ELF-1 (cell line): ENCODE measurements at places on chromosomes 6 and 20.

- DNase-seq = no peak
Observed at GRCh38 chr6:167305796-167306195, 14.7 kb downstream of the UNC93A start.

DNA sequence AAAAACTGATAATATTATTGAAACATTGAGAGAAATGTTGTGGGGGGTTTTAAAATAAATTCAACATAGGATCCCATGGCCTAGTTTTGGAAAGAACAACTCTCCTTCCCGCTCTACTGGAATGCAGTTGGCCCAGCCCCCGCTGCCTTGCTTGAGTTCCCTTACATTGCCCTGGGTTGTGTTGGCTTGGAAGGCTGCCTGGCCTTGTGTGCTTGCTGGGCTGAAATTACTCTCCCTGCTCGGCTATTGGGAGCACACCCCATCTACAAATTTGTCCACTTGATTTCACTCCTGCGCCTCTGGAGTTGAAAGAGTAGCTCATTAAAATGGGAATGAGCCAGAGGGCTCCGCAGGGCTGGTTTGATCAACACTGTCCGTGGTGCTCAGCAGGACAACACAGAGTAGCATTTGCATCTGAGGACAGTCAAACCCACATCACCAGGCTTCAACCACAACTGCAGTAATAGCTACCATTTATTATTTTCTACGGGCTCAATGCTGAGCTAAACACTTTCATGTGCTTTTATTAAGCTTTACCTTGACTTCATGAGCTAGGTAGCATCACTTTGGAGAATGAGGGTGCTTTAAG is 35.2 kb downstream of the DOK5 start:
- DNase-seq = peak; percentile 79

GRCh38 chr20:25517124-25517523 is 68.2 kb downstream of the NINL start:
- no peak for DNase-seq

GRCh38 chr20:59690976-59691375 is 86.6 kb downstream of the PHACTR3 start:
- no peak for DNase-seq

DNA sequence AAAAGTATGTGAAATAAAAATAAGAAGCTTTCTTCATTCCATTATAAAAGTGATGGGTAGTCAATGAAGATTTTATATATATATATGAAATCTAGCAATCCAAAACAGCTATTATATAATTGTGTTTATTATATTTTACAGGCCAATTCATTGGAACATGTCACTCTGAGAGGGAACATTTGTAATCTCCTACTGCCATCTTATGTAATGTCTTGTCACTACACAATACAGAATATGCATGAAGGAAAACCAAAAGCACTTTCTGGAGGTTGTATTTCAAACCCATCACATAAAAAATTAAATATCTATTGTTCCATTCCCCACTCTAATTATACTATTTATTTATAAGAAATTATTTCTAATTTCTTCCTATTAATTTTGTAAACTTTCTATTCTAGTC is 31.5 kb upstream of the IRAK1BP1 start:
- no peak for DNase-seq

GRCh38 chr6:85473748-85474147 is 23.9 kb downstream of the NT5E start:
- DNase-seq = no peak

DNA sequence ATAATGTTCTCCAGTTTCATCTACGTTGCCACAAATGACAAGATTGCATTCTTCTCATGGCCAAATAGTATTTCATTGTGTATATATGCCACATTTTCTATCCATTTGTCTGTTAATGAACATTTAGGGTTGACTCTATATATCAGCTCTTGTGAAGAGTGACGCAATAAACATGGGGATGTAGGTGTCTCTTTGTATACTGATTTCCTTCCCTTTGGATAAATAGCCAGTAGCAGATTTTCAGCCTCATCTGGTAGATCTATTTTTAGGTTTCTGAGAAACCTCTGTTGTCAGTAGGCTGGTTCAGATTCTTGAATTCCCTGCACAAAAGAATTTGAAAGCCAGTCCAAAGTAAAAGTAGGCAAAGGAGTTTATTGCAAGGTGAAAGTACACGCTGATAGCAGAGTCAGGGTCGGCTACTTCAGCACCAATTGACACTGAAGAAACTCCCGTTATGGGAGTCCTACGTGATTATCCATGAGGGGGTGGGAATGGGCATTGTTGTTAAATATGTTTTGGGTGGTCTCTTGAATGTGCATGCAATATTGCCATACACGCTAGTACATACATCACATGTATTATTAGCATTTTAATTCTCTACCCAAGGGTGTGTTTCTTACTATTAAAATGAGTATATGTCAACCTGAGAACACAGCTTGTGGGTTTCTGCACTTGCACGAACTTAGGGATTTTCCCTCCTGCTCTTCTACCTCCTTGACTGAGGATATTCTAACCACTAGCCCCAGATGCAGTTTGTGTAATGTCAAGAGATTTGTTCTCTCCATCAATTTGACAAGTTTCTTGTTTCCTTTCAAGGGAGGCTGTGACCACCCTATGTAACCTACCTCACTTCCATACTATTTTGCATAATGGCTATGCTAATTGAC is 14.4 kb upstream of the SLC17A2 start:
- no peak for DNase-seq

GRCh38 chr6:37340639-37340943 is 13.2 kb upstream of the RNF8 start:
- no peak for DNase-seq

- DNase-seq = no peak
Observed at GRCh38 chr6:6723361-6723760, 134.8 kb downstream of the LY86 start.

DNA sequence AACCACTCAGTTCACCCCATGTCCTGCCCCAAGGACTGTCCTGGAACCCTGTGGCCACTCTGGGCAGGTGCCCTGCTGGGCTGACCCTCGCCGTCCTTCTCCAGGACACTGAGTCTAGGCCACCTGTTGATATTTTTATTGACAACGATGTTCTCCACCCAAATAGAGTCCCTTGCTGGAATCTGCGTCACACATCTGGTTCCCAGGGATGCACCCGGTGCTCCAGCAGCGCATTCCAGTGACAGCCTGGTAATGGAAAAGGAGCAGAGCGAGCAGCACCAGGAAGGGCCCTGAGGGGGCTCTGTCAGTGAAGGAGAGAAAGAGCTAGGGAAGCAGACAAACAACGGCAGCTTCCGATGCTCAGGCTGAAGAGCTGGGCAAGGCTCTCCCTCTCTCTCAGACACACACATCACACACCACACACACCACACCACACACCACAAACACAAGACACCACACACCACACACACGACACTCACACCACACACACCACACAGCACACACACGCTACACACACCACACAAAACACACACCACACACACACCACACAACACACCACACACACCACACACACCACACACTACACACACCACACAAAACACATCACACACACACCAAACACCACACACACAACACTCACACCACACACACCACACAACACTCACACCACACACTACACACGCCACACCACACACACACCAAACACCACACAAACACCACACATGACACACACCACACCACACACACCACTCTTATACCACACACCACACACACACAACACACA is 117.9 kb upstream of the THBS2 start:
- peak; percentile 88 for DNase-seq

- DNase-seq = peak; percentile 2
Observed at GRCh38 chr6:160831739-160832138, 129.7 kb downstream of the PLG start.

- peak; percentile 50 for DNase-seq
Observed at GRCh38 chr6:35080016-35080680, 61.0 kb downstream of the TCP11 start.

DNA sequence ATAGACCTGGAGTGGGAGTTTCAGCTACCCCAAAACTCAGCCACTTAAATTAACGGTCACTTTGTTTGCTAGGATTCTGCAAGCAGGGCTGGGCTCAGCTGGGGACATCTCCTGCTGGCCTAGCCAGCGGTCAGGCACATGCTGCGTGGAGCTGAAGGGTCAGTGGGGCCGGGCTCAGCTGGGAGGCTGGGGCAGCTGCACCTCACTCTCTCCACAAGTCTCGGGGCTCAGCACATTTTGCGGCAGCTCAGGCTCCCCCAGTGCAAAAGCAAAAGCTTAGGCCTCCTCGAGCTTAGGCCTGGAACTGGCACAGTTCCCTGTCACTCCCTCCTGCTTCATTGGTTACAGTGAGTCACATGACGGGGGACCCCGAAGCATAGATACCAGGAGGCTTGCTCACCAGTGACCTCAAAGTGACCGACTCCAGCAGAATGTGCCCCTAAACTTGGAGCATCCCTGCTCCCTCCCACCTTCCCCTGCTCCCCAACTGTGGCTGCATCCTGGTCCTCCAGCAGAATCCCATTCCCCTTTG is 80.6 kb upstream of the CST7 start:
- DNase-seq = no peak

GRCh38 chr6:154399097-154399496 is 42.5 kb upstream of the IPCEF1 start:
- DNase-seq = no peak

- DNase-seq = peak; percentile 72
Observed at GRCh38 chr6:25889877-25890853, 16.1 kb upstream of the SLC17A3 start.

DNA sequence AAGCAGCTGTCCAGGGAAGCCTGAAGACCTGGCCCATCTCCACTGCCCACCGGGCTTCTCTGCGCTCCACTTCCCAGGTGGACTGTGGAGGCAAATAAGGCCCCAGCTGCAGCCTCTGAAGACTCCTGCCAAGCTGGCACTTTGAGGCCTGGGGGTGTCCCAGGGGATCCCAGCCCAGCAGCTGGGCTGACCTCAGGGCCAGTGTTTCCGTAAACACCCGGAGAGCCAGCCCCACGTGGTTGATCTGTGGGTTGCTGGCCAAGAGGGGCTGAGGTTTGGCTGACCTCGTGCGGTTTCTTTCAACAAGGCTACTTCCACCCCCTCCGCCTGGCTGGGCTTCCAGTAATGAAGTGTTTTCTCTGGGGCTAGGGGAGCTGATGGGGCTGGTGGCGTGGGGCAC is 12.4 kb upstream of the CCN5 start:
- no peak for DNase-seq

DNA sequence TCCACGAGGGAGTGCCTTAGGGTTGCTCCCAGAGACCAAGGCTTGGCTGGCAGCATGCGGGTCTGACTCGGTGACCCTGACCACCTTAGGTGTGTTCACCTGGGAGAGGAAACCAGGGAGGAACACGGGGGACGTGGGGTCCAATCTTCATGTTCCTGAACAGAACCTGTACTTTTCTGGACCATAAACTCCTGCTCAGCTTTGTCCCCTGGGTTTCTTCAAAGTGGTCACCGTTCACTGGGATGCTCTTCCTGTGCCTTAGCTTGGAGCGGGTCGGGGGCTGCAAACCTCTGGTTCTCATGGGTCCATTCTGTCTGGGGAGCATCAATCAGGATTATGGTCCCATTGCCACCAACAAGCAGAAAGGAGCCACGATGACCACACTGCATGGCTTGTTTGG is 333.5 kb downstream of the QKI start:
- DNase-seq = no peak

GRCh38 chr6:33001685-33002084 is 7.7 kb downstream of the HLA-DOA start:
- DNase-seq = no peak

- no peak for DNase-seq
Observed at GRCh38 chr6:170091000-170091638, 199.8 kb downstream of the DLL1 start.

DNA sequence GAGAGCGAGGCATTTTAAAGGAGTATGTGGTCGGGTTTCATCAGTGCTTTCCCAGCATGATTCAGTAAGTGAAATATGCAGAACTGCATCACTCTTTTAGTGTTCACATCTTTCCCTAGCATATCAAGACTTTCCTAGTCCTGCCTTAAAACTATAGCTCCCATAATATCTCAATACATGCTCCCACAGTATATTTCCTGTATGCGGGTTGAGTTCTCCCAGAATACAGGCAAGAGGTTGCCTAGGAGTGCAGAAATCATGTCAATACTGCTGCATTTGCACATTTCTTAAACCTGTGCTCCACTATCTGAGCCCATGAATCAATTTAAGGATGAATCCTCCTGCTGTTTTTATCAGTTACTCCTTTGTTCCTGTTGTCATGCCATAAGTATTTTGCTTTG is 386.6 kb upstream of the SLC35B3 start:
- no peak for DNase-seq

GRCh38 chr6:165845493-165845892 is 182.5 kb upstream of the PDE10A start:
- DNase-seq = no peak

GRCh38 chr6:111952274-111952673 is 79.0 kb upstream of the FYN start:
- peak; percentile 64 for DNase-seq

DNA sequence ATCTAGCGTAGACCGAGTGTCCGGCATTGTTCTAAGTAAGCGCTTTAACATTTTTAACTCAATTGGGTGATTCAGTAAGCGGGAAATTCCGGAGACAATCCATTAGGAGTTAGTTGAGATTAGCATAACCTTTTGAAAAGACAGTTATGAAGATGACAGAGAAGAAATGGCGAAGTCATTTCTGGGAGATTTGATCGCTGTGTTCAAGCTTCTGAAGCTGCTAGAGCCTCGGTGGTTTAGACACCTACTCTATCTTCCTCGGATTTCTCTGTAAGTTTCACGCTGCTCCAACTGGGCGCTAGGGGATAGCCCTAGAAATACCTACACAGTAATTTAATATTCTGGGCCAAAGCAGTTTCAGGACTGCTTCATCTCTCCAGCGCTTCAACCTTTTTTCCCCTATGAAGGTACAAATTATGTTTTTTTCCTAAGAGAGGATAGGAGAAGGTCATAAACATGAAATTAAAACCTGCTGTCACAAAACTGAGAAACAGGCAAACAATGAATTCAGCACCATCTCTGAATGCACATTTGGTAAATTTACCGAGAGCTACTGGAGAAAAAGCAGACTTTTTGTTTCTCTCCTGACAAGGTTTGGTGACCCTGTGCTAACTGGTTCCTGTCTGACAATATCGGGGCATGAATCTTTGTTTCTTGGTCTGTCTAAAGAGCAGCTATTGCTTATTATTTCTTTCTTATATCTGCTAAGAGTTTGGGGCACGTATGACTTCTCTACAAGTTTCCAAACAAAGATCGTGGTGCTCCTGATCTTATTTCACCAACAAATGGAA is 22.4 kb downstream of the ZNF311 start:
- DNase-seq = peak; percentile 60

GRCh38 chr20:4710106-4710475 is 11.6 kb upstream of the PRND start:
- DNase-seq = no peak

GRCh38 chr6:16637635-16638034 is 123.6 kb downstream of the ATXN1 start:
- no peak for DNase-seq

DNA sequence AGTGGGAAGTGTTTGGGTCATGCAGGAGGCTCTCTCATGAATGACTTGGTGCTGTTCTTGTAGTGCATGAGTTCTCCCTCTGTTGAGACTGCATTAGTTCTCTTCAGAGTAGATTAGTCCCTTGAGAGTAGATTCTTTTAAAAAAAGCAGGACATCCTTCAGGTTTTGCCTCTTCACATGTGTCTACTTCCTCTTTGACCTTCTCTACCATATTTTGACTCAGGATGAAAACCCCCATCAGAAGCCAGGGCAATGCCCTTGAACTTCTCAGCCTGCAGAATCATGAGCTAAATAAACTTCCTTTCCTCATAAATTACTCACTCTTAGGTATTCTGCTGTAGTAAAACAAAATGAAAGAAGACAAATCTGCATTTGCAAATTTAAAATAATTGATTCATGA is 170.3 kb downstream of the CD109 start:
- no peak for DNase-seq

GRCh38 chr20:63021356-63022321 is 14.9 kb upstream of the BHLHE23 start:
- no peak for DNase-seq

GRCh38 chr20:20741087-20742045 is 28.9 kb upstream of the RALGAPA2 start:
- DNase-seq = no peak
